ENCODE measurements at places on chromosomes 4 and X.

DNA sequence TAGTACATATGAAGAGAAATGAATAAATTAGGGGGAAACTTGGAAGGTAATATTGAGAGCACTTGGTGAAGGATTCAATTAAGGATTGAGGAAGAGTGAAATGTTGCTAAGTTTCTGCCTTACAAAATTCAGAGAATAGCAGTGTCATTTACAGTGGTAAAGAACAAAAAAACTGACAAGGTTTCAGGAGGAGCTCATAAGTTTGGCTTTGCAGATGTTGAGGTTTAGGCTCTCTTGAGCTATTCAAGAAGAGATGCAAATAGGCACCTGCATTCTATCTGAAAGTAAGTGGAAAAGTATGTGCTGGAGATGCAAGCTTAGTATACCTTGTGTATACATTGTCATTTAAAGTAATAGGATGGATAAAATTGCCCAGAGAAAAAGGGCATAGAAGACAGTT is 22.3 kb upstream of the EMCN start:
- no peak for DNase-seq

GRCh38 chr4:53281438-53281837 is 84.4 kb downstream of the SCFD2 start:
- DNase-seq, result no peak

GRCh38 chrX:41200785-41201184 is 115.5 kb downstream of the USP9X start:
- DNase-seq, result no peak

GRCh38 chr4:637536-638280 is 12.3 kb downstream of the PDE6B start:
- no peak for DNase-seq

DNA sequence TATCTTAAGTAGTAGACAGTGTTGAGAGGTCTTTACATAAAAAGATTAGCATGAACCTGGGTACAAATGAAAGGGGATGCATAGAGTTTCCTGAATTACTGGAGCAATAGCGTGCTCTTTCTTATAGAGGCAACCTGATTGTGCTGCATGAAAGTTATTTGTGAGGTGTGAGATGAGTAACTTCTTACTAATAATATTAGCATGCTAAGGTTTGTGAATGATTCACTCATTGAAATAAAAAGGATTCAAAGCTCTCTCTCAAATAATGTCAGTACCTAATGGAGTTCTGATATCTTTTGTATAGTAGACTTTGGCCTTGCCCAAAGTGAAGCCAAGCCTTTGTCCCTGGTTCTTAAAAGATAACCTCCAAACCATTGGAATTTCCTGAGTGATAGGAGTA is 131.0 kb upstream of the CXXC4 start:
- no peak for DNase-seq

DNA sequence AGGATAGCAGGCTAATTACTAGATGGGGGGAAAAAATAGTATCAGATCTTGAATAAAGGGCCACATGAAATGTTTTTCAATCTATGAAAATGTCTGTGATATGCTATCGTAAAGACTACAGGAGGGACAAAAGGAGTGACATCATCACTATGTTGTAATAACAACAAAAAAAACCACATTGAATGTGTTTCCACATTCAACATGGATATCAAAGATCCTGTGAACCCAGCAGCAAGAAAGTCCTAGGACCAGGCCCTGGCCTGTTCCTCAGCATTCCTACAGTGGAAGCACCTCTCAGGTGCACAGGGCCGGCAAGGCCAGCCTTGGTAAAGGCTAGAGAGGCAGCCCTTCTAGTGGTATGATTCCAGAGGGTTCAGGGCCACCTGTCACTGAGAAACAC is 118.3 kb downstream of the RELL1 start:
- DNase-seq, result no peak

All from NCI-H146 (cell line).